Thymus (tissue), 14 donors: ENCODE measurements at places on chromosomes 1 and 21.

DNA sequence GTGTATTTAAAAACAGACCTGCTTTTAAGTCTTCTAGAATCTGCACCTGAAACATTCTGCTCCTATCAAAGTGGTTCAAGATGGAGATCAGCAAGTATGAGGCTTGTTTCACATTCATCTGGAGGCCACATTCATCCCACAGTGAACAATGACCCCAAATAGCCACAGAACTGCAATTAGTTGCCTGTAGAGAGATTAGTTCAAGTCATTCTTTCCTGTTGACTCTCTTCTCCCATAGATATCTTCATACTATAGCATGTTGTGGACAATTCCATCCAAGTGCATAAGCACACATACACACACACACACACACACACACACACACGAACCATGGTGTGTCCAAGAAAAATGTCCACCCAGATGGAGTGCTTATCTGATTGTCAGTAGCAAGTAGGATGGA lies 101.7 kb upstream of the FGGY start:
- DNase-seq = no peak

DNA sequence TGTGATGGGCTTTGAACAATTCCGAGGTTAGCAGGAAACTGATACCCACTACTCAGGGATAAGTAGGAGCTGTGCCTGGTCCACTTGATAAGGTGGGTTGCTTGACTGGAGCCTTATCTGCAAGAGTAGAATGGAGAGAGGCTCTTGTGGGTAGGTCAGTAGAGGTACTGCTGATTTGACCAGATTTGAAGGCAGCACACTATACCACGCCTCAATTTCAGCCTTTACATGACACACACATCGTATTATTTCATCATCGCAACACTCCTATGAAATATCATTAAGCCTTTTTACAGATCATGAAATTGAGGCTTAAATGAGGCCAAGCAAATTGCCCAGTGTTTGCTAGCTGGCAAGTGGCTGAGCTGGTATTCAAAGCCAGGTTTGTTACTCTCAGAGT lies 69.6 kb downstream of the KCNJ15 start:
- DNase-seq = no peak

GRCh38 chr1:223146745-223147144 lies 3.7 kb upstream of the TLR5 start:
- DNase-seq = no peak

GRCh38 chr1:150017206-150017750 lies 6.8 kb upstream of the OTUD7B start:
- DNase-seq = no peak

DNA sequence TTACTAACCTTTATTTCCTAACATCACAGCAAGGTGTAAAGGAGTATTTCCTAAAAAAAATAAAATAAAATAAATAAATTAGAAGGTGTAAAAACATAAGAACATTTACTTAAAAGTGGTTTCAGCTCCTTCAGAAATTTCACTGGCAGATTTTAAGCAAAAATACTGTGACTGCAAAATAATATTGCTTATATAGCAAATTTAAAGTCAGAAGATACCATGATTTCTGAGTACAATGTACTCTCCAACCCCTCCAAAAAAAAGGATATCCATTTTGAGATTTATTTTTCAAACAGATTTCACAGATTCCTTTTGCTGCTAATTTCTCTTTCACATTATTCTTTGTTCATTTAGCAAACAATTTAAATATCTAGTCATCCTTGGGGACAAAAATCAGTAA lies 18.5 kb downstream of the ANKRD13C start:
- no peak for DNase-seq

DNA sequence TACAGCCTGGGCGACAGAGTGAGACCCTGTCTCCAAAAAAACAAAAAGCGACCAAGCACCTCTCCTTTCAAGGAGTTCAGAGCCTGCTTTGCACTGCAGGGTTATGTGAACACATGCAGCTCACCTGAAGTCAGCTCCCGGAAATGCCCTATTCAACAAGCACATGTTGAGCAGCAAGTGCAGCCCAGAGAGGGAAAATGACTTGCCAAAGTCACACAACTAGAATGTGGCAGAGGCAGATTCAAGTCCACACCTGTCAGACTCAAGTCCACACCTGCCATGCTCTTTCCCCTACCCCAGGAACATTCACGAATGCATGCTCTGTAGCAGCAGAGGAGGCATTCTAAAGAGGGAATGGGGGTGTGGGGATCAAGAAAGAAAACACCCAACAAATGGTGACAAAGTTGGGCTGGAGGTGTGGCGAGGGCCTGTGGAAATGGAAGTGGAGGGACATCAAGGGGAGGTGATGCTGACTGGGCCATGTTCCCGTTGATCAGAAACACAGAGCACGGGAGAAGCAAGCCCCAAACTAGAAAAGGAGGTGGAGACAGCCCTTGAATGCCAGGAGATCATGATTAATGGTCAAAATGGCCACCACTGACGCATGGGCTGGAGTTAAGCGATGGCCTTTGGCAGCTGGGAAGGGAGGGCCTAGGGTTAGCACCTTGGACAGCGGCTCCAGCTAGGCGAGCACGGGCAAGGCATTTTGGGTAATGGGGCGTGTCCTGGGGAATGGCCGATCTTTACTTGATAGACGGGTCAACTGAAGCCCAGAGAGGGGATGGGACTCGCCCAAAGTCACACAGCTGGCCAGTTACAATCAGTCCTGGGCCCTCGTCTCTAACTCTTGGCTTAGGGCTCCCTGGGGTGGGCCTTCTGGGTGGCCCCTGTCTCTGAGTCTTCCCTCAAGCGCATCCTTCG lies 21.5 kb downstream of the RAP1GAP start:
- no peak for DNase-seq

DNA sequence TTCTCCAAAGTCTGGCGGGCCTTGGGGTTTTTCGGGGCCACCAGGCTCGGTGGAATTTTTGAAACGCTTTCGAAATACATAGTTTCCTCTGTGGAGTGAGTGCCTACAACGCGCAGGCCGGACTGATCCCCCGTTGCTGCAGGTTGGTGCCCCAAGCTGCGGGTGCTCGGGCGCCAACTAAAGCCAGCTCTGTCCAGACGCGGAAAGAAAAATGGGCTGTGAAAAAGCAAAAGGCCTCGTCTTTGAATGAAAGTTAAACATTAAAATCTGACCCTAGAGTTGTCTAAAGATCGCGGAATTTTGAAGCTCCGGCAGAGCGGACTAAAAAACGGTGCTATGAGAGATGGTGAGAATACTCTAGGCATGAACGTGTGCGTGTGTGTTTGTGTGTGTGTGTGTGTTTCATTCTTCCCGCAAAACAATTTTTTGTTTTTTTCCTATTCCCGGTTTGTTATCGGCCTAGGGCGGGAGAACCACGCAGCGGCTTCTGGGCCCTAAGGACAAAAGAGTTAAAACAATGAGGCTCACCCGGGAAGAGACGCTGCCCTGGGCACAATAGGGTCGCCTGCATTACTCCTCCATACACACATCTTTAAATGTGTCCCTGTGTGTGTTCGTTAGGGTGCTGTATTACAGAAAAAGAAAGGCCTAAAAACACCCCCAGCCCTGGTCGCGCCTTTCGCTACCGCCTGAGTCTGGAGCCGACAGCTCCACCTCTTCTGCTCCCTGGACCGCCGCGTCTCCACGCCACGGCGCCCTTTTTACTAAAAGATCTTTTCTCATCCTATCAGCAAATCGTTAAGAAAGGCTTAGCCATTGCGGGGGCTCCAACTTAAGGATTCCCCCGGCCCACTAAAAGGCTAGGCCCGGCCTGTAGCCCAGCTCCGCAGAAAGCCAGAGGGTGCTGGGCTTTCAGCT lies 3.2 kb downstream of the TBX15 start:
- no peak for DNase-seq

DNA sequence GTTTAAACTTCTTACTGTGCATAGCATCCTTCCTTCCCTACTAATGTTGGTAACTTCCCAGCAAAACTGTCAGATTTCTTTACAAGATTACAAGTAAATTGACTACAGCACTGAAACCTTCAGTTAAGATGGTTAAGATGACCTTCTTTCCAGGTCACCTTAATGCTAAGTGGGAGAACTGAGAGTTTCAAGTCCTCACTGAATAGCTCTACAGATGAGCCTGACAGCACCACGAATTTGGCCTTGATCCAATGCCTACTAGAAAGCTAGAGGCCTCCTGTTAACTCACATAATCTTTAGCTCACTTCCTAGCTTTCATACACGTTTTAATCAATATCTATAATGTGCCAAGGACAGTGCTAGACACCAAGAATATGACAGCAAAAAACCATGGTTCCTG lies 276.0 kb upstream of the PLD5 start:
- no peak for DNase-seq

- no peak for DNase-seq
Observed at GRCh38 chr1:199362996-199363395, 664.5 kb upstream of the NR5A2 start.

GRCh38 chr1:24805534-24806301 lies 60.5 kb downstream of the CLIC4 start:
- DNase-seq = no peak

DNA sequence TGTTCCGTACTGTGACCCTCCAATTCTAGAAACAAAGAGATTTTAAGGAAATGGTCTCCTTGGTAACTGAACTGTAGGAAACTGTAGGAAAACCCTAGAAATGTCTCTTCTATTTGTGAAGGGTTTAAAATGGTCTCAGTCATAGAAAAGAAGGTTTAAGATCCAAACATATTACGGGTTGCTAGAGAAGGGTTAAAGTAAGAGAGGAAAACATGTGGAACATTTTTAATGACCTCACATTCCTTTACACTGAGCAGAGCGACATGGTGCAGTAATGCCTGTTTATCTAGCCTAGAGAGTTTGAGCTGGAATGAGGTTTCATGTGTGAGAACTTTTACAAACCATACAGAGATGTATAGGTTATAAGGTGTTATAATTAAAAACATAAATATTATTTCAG lies 36.9 kb upstream of the C1orf105 start:
- no peak for DNase-seq

GRCh38 chr1:91818713-91818975 lies 67.3 kb downstream of the TGFBR3 start:
- DNase-seq = no peak

GRCh38 chr21:45029298-45029947 lies 45.0 kb upstream of the ADARB1 start:
- DNase-seq = no peak

DNA sequence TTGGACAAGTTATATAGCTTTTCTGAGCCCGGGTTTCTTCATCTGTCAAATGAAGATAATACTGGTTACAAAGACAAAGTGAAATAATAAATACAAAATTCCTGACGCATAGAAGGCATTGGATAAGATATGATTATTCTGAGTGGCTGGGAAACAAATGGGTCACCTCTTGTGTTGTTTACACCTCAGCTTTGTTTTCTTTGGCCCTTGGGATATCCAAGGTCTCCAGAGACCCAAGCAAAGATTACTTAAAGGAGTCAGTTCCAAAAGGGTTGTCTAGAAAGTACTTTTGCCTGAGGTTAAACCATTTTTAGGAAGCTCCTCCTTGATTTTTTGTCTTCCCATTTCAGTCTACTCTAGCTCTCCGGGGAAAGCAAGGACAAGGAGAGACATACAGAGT lies 9.7 kb downstream of the KHDRBS1 start:
- no peak for DNase-seq

GRCh38 chr1:116794371-116794770 lies 40.1 kb downstream of the CD2 start:
- no peak for DNase-seq

- DNase-seq = no peak
Observed at GRCh38 chr1:178867670-178868069, 3.2 kb downstream of the ANGPTL1 start.

- DNase-seq = no peak
Observed at GRCh38 chr21:46022551-46023525, 41.3 kb downstream of the COL6A1 start.

DNA sequence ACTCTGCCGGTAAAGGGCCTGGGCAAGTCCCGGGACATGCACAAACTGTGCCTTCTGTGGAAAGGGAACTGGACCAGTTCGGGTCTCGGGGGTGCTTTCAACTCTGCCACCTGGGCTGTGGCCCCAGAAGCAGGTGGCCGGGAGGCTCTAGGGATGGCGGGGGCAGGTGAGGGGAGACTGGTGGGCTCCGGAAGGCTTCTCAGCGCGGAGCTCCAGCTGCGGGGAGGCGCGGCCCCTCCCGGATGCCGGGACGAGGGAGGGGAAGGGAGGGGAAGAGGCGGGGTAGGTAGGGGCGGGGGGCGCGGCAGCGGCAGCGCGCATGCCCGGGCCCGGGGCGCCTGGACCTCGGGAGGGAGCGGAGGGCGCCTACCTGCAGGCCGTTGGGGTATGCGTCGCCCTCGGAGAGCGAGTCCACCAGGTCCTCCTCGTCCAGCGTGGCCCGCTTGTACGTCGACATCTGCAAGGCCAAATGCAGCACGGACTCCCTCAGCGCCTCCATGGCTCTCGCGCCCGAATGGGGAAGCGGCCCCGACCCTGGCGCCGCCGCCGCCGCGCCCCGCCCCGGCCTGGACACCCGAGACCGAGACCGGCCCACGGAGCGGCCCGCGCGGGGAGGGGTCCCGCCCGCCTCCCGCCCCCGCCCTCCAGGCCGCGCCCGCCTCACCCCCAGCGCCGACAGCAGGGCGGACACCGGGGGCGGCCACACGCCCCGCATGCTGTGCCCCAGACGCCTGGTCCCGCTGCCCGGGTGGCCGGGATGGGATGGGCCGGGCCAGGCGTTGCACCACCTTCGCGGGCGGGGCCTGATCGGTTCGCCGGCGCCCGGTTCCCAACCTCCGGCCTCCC lies at the start of gene ECE1:
ECE1 (minus strand) TSS at position 764 of the 846 bp plus-strand sequence; CDS start at position 715, 49 bp downstream.
- DNase-seq = peak; percentile 77

DNA sequence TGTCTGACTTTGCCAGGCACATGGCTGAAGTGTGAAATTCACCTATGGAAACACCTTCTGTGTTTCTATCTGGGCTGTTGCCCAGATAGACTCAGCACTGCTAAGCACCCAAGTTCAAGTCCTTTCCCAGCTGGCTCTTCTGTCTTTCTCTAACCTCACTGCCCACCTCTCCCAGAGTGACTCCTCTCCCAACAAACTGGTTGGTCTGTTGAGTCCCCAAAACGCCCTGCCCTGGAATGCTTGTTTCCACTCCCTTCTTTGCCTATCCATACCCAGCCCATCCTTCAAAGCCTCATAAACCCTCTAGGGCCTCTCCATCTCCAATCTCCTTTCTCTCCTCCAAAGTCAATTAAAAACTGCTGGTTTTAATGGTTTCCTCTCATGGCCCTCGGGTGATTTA lies 15.6 kb downstream of the PLXNA2 start:
- DNase-seq = no peak

DNA sequence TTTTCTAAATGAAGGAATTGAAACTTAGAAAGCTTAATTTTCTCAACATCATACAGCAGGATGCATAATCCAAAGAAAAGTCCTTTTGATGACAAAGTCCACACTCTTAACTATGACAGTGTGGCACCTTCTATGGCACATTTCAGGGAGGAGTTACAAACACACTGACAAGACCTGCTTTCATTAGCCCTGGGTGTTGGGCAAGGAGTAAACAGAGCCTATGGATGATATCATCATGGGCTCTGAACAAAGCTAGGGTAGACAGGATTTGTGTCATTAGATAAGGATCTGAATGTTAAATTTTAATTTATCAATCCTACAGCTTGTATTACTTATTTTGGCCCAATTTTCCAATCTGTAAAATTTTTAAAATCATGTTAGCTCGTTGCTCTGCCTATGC lies 62.6 kb upstream of the DENND1B start:
- DNase-seq = no peak
